ENCODE measurements at places on chromosomes 5 and 9.

GRCh38 chr9:35232867-35233544 lies 71.2 kb downstream of the UNC13B start:
- no peak for DNase-seq

DNA sequence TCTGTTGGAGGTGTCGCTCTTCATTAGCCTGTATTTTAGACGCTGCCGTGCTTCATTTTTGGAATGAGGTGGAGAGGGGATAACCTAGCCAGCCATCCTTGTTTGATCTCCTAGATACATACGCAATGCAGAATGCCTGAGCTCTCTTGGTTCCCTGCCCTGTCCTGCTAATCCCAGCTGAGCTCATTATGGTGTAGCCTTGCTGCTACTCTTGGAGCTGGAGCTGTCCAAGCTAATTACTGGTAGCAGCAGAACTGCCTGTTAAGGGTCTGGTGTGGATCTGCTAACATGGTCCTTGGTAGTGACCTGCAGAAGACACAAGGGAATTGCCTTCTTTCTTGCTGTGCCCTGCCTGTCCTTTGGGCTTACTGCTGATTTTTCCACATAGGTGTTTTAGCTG lies 207.9 kb downstream of the CNTLN start:
- DNase-seq = no peak

DNA sequence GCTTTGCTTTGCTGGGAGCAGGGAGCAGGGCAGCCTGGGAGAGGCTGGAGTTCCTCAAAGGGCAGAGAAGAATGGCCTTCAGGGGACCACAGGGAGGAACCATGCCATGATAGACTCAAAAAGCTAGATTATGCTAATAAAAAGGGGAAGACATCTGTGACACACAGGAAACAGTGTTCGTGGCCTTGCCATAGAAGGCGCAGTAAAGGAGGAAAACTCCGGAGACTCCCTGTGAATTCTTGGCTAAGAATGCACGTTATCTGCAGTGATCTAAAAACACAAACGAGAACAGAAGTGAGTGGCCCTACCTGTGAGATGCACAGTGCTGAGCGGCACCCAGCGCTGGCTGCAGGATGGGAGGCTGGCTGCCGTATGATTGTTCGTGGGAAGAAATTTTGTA lies 15.9 kb upstream of the LTC4S start:
- DNase-seq = no peak

GRCh38 chr5:89441965-89442364 lies 559.0 kb upstream of the MEF2C start:
- DNase-seq = no peak

DNA sequence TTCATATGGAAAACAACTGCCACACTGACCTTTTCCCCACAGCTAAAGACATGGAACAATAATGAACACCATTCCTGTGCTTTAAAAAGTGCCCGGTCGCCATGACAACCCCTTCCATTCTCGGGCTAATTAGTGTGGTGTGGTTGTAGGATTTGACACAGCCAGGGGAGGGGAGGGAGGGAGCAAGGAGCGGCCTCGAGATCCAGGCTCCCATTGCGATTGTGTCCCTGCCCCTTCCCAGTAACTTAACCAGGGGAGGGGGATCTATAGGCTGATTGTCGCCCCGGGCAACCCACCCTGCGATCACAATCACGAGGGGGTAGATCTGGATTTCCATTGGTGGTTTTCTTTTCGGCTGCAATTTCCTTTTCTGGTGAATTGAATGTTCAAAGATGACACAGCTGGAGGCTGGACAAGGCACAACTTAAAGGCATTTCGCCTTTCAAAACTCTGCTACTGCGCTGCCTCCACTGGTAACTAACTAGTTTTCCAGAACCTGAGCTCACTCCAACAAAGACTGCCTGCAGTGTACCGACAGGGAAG lies 96.7 kb upstream of the RETREG1 start:
- DNase-seq = peak; percentile 70

DNA sequence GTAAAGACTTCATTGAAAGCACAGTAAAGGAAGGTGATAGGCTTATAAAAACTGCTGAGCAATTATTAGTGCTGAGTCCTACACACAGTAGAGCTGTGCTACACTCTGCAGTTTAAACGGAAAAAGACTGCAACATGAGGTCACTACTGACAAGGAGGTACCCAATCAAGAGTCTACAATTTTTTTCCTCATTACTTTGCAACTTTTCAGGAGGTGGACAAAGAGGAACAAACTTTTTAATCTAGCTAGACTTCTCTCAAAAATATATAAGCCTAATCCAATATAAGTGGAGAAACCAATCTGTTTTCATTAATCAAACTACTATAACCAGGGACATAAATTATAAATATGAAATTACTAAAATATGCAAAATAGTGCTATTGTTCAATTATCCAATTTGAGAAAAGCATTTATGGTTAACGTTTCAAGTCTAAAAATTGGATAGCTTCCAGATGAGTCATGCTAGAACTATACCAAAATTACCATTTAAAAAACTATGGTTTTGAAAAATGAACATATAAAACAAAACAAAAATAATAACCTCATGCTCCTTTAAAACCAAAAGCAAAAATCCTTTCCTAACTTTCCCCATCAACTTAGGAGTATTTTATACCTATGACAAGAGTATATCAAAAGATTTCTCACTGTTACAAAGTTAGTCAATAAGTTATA lies 37.7 kb downstream of the FAM13B start:
- no peak for DNase-seq

GRCh38 chr9:124741149-124741548 lies 30.0 kb downstream of the NR6A1 start:
- DNase-seq = no peak

DNA sequence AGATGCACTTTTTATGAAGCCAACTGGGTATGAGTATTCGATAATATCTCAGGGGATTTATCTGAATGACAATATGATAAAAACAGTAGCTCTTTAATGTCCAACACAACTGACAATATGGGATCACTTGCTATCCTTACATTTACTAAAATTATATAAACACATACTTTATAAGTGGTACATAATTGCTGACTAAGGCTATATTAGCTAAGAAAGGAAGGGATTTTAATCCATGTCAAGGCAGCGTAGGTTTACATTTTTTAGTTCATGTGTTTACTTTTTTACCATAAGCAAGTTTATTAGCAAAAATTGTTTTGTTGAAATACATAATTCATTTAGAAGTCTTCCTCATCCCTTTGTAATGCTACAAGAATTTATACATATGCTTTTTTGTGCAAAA lies 796.2 kb downstream of the TLE1 start:
- no peak for DNase-seq

DNA sequence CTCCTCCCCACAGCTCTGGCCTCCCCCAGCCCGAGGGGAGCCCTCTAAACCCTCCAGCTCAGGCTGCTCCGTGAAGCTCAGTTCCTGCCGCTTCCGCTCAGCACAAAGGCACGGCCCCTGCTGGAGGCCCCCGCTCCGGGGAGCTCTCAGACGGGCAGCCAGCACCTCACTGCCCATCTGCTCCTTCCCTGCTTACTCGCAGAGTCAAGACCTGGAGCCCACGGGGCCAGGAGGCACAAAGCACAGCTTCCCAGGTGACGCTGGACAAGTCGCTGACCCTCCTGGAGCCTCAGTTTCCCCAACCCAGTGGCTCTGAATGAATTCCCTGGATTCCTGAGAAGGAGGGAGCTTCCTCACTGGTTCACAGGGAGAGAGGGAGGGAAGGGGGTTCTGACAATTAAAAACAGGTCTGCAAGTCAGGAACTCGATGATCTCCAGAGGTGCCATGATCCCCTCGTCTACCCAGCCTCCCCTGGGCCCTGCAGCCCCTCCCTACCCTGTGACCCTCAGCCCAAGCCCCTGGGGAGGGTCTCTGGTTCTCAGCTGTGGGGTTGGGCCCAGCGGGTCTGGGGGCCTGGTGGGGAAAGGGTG lies 36.2 kb downstream of the VAV2 start:
- DNase-seq = peak; percentile 64

DNA sequence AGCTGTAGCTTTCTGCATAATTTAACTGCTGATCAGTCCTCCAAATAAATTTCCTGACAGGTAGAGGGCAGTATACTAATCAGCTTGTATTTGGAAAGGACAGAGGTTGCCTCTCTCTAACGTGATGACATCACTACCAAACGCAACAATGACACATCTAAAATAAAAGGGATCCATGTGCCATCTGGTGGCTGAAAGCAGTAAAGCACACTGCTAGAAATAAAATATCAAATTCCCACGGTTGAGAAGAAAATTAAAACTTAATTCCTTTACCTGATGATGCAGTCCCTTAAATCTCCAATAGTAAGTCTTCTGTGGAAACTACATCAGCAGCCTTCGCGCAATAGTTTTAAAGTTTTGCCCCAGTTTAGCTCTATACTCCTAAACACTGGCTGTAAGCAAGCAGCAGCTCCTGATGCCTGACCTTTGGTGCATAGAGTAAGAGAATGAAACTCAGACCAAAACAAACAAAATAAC lies 54.5 kb downstream of the DIAPH1 start:
- DNase-seq = peak; percentile 63

- DNase-seq = no peak
Measured at GRCh38 chr5:156481741-156482140, 154.8 kb downstream of the SGCD start.

DNA sequence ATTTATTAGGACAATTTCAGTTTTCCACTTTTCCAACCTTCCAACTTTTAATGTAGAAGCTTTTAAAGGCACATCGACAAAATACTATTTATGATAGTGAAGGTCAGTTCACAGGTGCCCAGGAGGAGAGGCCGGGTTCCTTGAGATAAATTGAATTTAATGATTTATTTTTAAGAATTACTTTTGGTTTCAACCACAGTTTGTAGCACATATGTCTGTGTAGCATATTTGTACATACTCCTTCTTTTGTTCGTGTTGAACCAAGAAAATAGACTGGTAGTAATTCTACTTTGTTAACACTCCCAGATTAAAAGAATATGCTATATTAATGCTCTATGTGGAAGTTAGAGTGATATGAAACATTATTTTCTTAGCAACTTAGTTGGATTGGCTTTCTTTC lies 46.7 kb downstream of the NTRK2 start:
- DNase-seq = no peak

DNA sequence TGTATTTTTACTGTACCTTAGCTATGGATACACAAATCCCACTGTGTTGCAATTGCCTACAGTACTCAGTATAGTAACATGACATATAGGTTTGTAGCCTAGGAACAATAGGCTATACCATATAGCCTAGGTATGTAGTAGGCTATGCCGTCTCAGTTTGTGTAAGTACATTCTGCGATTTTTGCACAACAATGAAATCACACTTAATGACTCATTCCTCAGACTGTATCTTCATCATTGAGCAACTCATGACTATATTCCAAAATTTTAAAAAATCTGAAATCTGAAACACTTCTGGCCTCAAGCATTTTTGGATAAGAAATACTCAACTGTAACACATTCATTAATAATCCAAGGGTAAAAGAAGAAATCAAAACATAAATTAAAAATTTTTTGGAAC lies 666.8 kb upstream of the GRAMD2B start:
- DNase-seq = no peak

GRCh38 chr5:127863610-127864395 lies 160.6 kb downstream of the CCDC192 start:
- no peak for DNase-seq

DNA sequence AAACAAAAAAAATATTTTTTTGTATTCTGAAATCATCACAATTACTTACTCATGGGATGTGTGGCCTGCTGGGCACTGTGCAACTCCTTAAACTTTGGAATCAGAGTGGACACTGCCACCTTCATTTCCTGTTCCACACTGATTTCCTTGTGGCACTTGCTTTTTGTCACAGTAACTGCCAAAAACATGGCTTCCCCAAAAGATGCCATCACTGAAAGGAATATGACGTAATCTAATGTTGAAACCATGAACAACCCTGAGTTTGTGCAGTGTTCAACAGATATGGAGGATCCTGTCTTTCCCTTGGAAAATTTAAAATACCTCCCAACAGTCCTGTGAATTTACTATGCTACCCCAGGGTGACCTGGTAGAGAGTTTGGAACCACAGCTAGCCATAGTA lies 12.6 kb upstream of the IL12B start:
- DNase-seq = no peak

DNA sequence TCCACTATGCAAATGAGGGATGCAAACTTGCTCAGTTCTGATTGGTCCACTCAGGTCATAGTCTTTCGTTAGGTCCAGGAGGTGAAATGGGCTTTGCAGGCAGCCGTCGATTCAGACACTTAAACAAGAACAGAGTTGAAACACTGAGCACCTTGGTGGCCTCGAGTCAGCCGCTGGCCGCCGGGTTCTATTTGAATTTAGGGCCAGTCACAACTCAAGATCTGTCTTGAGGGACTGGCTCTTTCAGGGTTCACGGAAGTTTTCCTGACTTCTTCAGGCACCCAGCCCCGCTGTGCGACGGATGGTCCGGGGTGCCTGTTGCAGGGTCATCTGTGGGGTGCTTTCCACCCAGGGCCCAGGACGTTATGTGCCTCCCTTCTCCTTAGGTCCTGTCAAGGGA lies 412.8 kb upstream of the IRX4 start:
- DNase-seq = no peak

GRCh38 chr9:2180154-2180553 lies 165.0 kb downstream of the SMARCA2 start:
- no peak for DNase-seq

Data from endothelial cell (in vitro differentiated cells).